ENCODE measurements at places on chromosomes 1 and 21. TPM values are rescaled to one million over a fixed set of nuclear protein-coding genes. Genes with fewer than 3 reads are reported as not detected.

MIXL1 gene
- total RNA-seq = not detected

FAM151A gene
- total RNA-seq = not detected

SFN gene
- 1.8 TPM for total RNA-seq

DNA sequence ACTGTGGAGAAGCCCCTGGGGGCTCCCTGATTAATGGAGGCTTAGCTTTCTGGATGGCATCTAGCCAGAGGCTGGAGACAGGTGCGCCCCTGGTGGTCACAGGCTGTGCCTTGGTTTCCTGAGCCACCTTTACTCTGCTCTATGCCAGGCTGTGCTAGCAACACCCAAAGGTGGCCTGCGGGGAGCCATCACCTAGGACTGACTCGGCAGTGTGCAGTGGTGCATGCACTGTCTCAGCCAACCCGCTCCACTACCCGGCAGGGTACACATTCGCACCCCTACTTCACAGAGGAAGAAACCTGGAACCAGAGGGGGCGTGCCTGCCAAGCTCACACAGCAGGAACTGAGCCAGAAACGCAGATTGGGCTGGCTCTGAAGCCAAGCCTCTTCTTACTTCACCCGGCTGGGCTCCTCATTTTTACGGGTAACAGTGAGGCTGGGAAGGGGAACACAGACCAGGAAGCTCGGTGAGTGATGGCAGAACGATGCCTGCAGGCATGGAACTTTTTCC, 24.8 kb downstream of the PCSK9 start:
- DNase-seq = peak; percentile 21

DNA sequence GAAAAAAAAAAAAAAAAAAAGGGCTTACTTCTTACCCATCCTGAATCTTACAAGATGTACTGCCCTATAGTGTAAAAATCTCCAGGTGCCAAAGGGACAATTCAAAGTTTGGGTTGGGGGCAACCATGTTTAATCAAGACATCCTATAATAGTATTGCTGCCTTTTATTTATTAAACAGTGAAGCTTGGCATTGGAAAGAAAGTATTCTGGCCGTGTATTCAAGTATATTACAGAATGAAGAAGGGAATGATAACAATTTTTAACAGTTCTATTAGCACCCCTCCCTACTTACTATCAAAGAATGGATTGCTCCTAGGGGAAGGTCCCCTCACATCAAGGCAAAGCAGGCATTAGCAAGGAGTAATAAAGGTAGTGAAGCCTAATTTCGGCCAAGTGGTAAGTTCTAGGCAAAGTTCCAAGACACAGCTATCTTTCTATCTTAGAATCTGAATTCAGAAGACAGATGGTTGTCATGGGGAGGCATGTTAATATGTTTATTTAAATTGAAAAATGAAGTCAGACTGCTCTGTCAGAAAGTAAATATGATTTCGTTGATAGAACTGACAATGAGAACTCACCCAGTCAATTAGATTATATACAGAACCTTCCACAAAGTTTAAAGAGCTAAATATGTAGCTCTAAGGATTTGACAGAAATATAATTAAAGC, 24.6 kb downstream of the ST7L start:
- DNase-seq = no peak

- DNase-seq = no peak
Observed at GRCh38 chr1:6170742-6171201, 9.3 kb downstream of the CHD5 start.

GRCh38 chr1:51686450-51686849, 69.6 kb downstream of the OSBPL9 start:
- no peak for DNase-seq

DNA sequence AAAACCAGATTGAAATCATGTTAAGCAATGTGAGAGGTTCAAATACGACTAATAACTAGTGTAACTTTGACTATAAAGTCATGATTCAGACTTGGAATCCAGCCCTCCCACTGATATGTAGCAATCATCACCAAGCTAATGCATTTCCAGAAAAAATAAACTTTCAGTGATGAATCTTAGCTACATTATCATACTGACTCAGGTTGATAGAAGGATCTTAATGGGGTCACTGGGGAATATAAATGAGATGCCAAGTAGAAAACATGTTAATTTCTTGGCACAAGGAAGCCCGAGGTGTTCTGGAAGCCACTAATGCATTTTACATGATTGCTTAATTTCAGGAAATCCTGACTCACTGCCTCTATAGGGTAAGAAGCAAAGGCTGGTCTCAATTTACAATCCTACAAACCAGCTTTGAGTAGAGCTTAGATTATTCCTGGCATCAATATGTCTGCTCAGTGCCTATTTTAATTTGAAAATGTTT, 67.7 kb downstream of the SELENOF start:
- peak; percentile 91 for DNase-seq

GRCh38 chr1:219041818-219042217, 131.9 kb upstream of the LYPLAL1 start:
- peak; percentile 8 for DNase-seq

All from Daoy (cell line).